ENCODE measurements at places on chromosomes 5 and 9.

GRCh38 chr5:123264394-123264793, 158.8 kb downstream of the CEP120 start:
- no peak for DNase-seq

- no peak for DNase-seq
These were observed 164.5 kb upstream of the RGS7BP start for GRCh38 chr5:64341340-64341739.

- no peak for DNase-seq
These were observed 243.5 kb downstream of the GADD45G start for GRCh38 chr9:89848060-89849040.

DNA sequence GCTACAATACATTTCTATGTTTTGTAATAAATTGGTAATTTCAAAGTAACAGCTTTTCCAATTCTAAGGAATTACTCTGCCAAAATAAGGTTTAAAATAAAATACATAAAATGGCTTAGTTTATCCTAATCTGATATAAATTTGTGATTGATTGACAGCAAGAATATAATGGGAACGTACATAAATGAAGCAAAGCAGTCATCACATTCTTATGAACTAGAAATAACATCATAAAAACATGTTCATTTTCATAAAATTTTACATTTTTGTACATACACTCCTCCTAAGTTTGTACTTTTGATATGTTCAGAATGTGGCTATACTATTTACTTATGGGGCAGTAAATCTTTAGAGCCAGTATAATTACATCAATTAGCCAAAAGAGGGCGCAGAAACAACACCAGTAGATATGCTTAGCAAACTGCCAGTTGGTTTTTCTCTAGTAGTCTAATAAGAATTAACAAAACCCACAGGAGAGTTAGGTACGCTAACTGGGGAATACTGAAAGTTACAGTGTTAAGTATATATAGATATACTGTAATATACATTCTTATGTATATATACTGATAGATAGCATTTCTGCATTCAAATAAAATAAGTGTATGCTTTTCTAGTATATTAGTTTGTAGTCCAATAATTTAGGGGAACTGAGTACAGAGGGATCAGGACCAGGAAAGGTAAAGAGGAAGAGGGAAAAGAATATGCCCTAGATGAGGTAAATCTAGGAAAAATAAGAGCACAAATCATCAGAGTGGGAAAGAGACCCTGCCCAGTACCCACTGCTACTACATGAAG, 76.8 kb downstream of the ZDHHC21 start:
- peak; percentile 90 for DNase-seq

DNA sequence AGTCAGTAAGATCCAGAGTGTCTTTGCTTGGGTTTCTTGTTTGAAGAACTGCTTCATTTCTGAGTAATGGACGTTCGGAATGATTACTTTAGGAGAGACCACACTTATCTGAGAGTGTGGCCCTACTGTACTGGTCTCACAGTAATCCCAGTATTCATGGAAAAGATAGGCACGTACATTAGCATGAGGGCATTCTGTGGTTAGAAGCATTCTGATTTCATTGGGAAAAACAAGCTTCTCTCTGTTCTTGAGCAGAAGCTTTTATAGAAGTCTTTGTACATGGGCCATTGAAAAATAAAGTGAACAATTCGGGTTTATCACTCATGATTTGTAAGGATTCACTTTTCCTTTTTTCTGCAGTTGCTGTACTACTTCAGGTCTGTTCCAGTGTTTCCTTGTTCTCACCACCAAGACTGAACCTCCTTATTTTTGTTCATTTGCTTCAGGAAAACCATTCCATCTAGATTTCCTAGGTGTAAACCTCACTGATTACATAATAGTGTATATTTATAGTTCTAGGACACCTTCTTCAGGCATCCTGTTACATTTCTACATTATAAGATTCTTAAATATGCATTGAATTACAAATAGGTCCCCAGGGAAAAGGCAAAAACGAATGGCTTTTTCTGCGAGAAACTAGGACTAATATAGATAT, 10.1 kb downstream of the TGFBR1 start:
- no peak for DNase-seq
